ENCODE measurements at places on chromosomes 13 and 19.

- no peak for DNase-seq
Observed at GRCh38 chr13:38902551-38902950, 88.1 kb downstream of the STOML3 start.

GRCh38 chr13:98272549-98272948 lies 95.5 kb upstream of the RNF113B start:
- DNase-seq: no peak

DNA sequence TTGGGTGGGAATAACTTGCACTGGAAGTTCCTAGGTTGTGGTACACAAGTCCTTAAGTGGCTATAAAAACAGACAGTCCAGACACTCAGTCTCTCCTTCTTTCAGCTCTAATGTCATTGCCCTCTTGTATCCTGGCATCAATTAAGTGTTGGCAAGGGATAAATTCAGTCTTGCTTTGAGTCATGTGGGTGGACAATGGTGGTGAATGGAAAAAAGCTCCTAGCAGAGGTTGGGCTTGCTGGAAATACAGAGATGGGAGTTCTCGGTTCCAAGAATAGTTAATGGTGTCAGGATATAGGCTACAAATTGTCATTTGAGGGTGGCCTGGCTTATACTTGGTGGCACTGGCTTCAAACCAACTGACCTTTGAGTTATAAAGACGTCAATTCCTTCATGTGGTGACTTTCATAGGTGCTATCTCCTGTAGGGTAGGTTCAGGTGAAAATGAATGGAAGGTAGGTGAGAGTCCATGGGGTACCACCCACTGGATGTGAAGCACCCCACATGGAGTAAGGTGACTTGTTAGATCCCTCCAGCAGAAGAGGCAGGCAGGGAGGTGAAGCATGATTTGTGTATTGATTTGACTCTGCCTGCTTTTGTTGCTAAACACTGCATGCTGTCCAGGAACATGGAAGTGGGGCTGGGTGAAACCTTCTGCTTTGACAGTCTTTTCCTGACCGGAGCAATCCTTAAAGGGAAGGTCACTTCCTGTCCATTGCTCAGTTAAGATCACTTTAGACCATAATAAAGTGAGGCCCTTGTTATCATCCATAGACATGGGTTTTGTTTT lies 102.0 kb downstream of the LACC1 start:
- DNase-seq: no peak

GRCh38 chr13:46962281-46962941 lies 65.6 kb upstream of the HTR2A start:
- DNase-seq: no peak

- no peak for DNase-seq
Observed at GRCh38 chr13:87798536-87798935, 127.4 kb downstream of the SLITRK5 start.

GRCh38 chr19:35484252-35485036 lies 5.8 kb downstream of the KRTDAP start:
- DNase-seq: no peak

DNA sequence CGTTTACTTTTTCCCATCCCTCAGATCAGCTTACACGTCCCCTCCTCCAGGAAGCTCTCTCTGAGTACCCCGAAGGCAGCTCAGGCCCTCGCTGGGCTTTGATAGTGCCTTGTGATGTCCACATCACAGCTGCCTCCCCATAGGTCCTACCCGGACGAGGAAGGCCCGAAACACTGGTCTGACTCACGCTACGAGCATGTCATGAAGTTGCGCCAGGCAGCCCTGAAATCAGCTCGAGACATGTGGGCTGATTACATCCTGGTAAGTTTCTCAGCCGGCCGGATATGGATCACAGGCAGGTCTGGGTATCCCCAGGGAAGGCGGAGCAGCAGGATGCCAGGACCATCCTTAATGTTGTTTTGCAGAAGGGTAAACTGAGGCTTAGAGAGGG lies 4.8 kb downstream of the COLGALT1 start:
- no peak for DNase-seq

DNA sequence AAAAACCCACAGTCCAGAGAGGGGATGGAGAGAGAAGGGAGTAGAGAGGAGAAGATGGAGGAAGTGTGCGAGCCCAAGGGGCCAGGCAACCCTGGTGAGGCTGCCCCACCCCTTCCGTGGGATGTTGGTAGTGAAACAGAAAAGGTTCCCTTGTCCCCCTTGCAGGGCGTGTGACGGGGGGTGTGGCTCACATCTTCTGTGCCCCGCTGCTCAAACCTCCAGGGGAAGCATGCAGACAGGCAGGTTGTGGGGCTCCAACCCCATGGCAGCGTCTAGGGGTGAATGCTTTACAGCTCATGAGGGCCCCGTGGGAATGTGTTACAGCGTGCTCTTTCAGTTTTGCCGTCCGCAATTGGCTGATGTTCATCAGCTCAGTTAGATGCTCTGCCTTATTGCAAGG lies 14.7 kb upstream of the EVI5L start:
- no peak for DNase-seq

DNA sequence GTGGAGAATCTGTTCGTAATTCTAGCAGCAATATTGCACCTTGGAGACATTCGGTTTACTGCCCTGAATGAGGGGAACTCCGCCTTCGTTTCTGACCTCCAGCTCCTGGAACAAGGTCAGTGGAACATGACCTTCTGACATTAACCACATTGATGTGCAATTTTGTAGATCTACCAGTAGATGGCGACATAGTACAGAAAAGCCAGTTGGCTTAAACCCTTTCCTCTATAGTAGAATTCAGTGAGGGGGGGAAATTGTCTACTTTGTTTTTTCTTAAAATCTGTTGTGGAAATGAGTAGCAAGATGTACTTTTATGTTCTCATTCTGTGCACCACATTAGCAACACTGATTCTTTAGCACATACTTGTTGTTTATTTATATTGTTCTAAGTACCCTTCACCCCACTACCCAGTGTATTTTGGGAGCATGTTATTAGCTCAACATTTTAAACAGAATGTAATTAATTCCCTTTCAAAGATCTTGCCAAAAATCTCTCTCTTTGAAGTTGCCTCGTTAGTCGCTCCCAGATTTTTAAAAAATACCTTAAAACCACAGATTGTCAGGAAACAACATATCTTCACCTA lies 332.2 kb downstream of the MYO16 start:
- no peak for DNase-seq

Data from endothelial cell (in vitro differentiated cells).